LHCN-M2 (cell line): ENCODE measurements at places on chromosomes 7 and 10. TPM values are rescaled to one million over a fixed set of nuclear protein-coding genes. Genes with fewer than 3 reads are reported as not detected.

GRCh38 chr7:36153571-36154097 is 580 bp downstream of the EEPD1 start:
- DNase-seq = no peak

DNA sequence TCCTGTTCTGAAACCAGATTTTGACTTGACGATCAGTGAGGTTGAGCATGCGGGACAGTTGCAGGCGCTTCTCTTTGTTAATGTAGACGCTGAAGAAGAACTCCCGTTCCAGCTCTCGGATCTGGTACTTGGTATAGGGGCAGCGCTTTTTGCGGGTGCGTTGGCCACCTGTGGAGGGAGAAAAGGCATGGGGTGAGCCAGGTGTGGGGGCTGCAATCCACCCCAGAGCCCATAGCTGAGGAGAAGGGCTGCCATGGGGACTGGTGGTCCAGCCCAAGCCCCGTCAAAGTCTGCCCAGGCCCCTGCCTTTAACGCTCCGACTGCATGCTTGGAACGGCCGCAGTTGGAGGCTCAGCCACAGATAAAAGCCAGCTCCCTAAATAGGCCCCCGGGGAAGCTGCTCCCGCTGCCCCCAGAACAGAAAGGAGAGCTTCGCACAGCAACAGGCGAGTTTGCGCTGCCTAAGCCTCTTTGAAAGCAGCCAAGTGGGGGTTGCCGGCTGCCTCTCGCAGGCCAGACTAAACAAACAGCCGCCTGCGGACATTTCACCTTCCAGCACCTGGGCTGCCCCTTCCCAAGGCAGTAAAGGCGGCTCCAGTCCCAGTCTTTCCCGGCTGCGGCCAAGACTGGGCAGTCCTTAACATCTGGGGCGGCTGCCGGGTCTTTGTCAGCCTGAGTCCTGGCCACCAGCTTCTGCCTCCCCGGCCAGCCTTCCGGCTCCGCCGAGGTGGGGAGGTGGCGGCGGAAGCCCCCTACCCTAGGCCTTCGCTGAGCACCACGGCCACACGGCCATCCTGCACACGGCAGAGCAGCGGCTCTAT is 2.0 kb downstream of the HOXA11 start:
- no peak for DNase-seq

- DNase-seq = no peak
These were observed 276.6 kb downstream of the LRMDA start for GRCh38 chr10:75708060-75708459.

DNA sequence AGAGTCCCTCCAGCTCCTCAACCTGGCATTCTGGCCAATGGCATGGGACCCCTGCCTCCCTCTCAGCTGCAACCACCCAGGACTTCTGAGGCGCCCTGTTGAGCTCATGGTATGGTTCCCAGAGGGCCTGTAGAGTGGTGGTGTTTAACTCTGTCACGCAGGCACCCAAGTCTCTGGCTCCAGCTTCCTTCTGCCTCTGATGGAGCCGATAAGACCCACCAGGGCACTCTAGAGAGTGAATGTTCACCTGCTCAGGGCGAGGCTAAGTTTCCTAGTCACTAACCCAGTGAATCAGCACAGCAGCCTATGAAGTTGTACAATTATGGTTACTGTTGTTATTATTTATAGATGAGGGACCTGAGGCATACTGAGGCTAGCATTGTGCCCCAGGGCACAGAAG is 120.4 kb downstream of the ZMIZ1 start:
- no peak for DNase-seq

GRCh38 chr10:89206402-89207180 is 526 bp downstream of the CH25H start:
- peak; percentile 44 for DNase-seq

The FAM25A gene
- not detected in 2 replicates for total RNA-seq

The TBL2 gene
- 147 and 171 TPM in 2 replicates for total RNA-seq

The KCNH2 gene
- 0.11 TPM in 1 of 2 replicates, not detected in the other for total RNA-seq
